ENCODE measurements at places on chromosomes 2 and 18. TPM values are rescaled to one million over a fixed set of nuclear protein-coding genes. Genes with fewer than 3 reads are reported as not detected.

ERCC3 gene
- total RNA-seq = 58.6 TPM

SPRED2 gene
- total RNA-seq = 7.7 TPM

ARHGAP15 gene
- 191 TPM for total RNA-seq

CDCA7 gene
- total RNA-seq = 116 TPM

ZNF892 gene
- 4.1 TPM for total RNA-seq

UGT1A7 gene
- total RNA-seq = not detected

EMILIN1 gene
- total RNA-seq = 1.1 TPM

SCN2A gene
- total RNA-seq = 0.30 TPM

CFC1 gene
- not detected for total RNA-seq

ITPRIPL1 gene
- total RNA-seq = 34.2 TPM

SERPINB3 gene
- not detected for total RNA-seq

ABCG8 gene
- not detected for total RNA-seq

ATP6V1C2 gene
- total RNA-seq = not detected

EHD3 gene
- 1.9 TPM for total RNA-seq

GBX2 gene
- total RNA-seq = not detected

PLEKHA3 gene
- 24.0 TPM for total RNA-seq

CD28 gene
- 117 TPM for total RNA-seq

DCDC2C gene
- not detected for total RNA-seq

DLX1 gene
- not detected for total RNA-seq

FOXD4L1 gene
- total RNA-seq = 0.50 TPM

OTOS gene
- not detected for total RNA-seq

PKP4 gene
- total RNA-seq = 30.5 TPM

NPPC gene
- not detected for total RNA-seq

TRIB2 gene
- 83.1 TPM for total RNA-seq

SOCS6 gene
- 3.2 TPM for total RNA-seq

ZNF396 gene
- 0.45 TPM for total RNA-seq

CABYR gene
- 0.73 TPM for total RNA-seq

RSAD2 gene
- 35.0 TPM for total RNA-seq

MPP4 gene
- not detected for total RNA-seq

HJURP gene
- 80.0 TPM for total RNA-seq

RGPD3 gene
- total RNA-seq = 0.30 TPM

RAMP1 gene
- total RNA-seq = 10.7 TPM

POMC gene
- 3.0 TPM for total RNA-seq

G6PC2 gene
- total RNA-seq = not detected

APOB gene
- not detected for total RNA-seq

DHRS9 gene
- not detected for total RNA-seq

RTP5 gene
- 0.07 TPM for total RNA-seq

RNPEPL1 gene
- total RNA-seq = 126 TPM

HRH4 gene
- 2.0 TPM for total RNA-seq
